Stimulated activated naive CD4-positive, alpha-beta T cell treated with Interleukin-2 at 50 U/mL for 16 hours (primary cell): ENCODE measurements at places on chromosomes 3 and 15.

GRCh38 chr15:101028321-101028720 lies 109.2 kb downstream of the LRRK1 start:
- no peak for DNase-seq

DNA sequence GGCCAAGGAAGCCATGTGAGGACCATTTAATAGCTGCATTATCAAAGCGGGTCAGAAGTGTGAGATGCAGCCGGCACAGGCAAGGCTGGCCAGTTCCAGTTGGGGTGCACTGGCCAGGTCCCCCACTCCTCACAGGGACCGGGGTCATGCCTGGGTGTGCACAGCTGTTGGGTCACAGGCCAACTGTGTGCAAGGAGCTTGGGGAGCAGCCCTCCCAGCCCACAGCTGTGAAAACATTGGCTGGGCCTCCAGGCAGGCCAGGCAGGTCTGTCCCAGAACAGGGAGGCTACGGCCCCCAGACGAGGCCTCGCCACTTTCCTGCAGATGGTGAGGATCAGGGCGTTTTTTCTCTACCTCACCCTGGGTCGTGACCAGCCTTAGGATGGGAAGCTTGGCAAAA lies 521.0 kb downstream of the NTRK3 start:
- no peak for DNase-seq

- DNase-seq = no peak
Observed at GRCh38 chr15:62071711-62072308, 5.0 kb downstream of the C2CD4A start.

- no peak for DNase-seq
Observed at GRCh38 chr3:168493412-168494205, 397.9 kb upstream of the GOLIM4 start.

- DNase-seq = no peak
Observed at GRCh38 chr3:243356-243725, 46.8 kb downstream of the CHL1 start.

GRCh38 chr3:16885593-16886302 lies 993 bp downstream of the PLCL2 start:
- no peak for DNase-seq

GRCh38 chr3:190970560-190970959 lies 108.1 kb upstream of the GMNC start:
- no peak for DNase-seq

DNA sequence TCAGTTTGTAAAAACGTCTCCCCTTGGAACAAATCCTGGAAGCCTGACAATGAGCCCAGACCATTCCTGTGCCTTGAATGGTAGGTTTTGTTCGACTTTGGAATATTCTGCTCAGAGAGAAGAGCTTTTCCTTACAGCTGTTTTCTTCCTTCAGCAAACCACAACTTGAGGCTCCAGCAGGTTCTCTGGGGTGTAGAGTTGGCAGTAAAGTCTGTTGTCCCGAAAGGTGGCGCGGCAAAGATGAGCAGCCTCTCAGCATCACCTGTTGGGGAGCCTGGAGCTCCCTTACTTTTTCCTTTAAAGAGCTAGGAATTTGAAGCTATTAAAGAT lies 65.4 kb downstream of the BOC start:
- no peak for DNase-seq

DNA sequence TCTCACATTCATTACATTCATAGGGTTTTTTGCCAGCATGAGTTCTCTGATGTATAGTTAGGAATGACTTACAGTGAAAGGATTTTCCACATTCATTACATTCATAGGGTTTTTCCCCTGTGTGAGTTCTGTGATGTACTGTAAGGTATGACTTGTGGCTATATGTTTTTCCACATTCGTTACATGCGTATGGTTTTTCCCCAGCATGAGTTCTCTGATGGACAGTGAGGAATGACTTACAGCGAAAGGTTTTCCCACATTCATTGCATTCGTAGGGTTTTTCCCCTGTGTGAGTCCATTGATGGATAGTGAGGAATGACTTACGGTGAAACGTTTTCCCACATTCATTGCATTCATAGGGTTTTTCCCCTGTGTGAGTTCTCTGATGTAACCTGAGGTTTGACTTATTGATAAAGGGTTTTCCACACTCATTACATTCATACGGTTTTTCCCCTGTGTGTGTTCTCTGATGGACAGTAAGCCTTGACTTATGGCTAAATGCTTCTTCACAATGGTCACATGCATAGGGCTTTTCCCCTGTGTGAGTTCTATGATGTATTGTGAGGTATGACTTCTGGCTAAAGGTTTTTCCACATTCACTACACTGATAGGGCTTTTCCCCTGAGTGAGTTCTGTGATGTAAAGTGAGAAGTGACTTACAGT lies 47.4 kb downstream of the ZNF717 start:
- DNase-seq = no peak

DNA sequence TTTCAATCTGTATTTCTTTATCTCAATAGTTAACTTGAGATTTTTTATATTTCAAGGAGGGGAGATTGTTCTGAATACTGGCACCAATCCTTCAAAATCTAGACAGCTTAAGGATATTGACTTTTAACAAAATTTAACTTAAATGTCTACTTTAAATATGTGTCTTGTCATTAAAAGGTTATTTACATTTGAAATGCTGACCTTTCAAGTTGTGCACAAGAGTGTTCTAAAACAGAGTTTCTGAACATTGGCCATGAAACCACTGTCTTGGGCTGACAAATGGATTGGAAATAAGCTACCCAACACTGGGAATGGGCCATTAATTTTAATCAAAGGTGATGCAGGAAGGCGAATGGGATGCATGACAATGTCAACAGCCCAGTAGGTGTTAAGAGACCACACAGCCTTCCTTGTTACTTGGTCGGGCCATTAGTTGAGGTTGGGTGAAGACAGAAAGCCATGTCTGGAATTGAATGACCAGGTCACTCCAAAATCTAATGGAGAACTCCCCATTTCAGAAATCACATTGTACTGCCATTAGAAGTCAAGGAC lies 128.5 kb downstream of the CDIN1 start:
- no peak for DNase-seq

DNA sequence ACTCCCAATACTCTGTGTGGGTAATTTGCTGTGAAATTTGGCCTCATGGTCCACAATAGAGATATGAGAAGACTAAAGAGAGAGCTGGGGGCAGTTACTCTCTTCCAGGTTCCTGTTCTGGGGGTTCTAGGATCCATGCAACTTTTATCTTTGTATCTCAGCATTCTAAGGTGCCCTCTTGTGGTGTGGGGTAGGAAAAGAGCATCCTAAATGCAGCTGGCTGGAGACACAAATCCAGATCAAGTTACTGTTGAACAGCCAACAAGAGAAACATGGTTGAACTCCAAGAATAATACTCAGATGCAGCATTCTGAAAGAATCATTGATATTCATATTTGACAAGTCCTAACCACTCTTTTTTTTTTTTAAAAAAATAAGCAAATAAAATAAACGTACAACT lies 238.2 kb downstream of the GREM1 start:
- DNase-seq = no peak
